ENCODE measurements at places on chromosomes 4 and X.

GRCh38 chrX:72396117-72396516, 90.4 kb upstream of the CITED1 start:
- H3K36me3 ChIP-seq, result no peaks in the 10 kb centered on the region
- no peaks in the 10 kb centered on the region for H3K4me1 ChIP-seq
- no peaks in the 10 kb centered on the region for H3K27me3 ChIP-seq
- H3K27ac ChIP-seq, result no peak overlapping the region
- no peak for DNase-seq
- no peak overlapping the region for H3K4me3 ChIP-seq

DNA sequence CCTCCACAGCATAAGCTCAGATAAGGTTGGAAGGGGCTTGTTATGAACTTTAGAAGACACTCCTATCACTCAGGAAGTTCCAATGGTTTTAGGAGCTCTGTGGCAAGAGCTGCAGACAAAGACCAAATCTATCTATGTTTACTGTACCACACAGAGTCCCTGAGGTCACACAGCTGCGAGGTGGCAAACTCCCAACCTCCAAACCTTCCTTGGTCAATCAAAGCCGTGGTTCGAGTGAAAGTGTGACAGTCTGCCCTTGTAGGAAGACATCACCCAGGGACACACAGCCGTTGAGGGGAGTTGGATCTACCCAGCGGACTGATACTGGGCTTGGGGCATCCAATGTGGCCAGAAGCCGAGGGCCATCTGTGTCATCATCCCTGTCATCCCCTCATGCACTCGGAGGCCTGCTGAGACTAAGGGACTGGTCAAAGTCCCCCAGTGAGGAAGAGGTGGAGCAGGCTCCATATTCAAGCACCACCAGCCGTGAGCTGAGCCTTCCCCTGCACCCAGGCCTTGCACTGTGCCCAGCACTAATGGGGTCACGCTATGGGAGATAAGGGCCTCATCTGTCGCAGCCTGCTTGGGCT, 26.8 kb downstream of the MAN2B2 start:
- peaks cover 89% of the 10 kb centered on the region for H3K36me3 ChIP-seq
- no peak for DNase-seq
- no peak overlapping the region for H3K27ac ChIP-seq
- no peaks in the 10 kb centered on the region for H3K27me3 ChIP-seq
- H3K4me1 ChIP-seq, result no peaks in the 10 kb centered on the region
- H3K4me3 ChIP-seq, result no peak overlapping the region

DNA sequence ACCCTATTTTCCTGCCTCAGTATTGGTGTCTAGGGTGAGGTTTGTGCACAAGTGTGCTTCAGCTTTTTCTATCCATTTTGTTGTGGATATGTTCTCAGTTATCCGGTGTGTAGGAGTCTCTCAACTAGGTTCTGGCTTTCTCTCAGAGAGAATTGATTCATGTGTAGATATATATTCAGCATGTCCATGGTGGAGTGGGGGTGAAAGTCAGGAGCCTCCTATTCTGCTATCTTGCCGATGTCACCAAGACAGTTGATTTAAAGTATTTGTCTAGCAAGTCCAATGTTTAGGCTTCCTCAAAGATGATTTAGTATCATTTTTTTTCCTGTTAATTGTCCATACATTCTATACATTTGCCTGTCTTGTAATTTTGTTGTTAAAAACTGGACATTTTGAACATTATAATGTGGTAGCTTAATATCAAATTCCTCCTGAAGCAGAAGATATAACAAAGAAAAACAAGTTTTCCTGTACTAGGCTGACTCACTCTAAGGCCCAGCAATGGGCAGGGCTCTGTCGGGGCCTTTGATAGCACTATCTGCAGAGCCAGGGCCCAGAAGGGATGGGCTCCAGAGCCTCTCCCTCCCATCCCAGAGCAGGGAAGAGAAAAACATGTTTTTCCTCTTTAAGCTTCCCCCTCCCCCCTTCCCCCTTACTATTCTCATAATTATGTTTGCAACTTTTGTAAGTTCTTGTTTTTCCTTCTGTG, 37.6 kb downstream of the GLUD2 start:
- no peak overlapping the region for H3K4me3 ChIP-seq
- H3K27ac ChIP-seq, result no peak overlapping the region
- no peaks in the 10 kb centered on the region for H3K36me3 ChIP-seq
- DNase-seq, result no peak
- H3K27me3 ChIP-seq, result no peaks in the 10 kb centered on the region

GRCh38 chrX:40015693-40016092, 82.1 kb downstream of the BCOR start:
- H3K36me3 ChIP-seq, result no peaks in the 10 kb centered on the region
- peaks cover 26% of the 10 kb centered on the region for H3K27me3 ChIP-seq
- peaks cover 6% of the 10 kb centered on the region for H3K4me1 ChIP-seq

DNA sequence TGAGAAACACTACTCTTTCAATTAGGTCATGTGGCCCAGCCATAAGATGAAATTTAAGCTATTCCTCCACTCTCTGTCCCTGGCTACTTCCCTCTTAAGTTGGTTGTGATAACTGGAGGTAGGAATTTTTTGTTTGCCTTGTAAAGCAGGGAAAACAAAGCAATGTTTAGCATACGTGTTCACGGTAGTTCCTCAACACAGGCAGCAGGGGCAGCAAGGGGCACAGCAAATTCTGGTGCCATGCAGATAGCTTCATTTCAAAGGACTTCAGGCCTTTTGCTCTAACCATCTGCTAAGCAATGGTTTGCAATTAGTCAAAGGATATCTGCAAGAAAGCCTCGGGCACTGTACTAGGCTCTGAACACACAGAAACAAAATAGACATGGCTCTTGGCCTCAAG, 330.2 kb downstream of the ZIC3 start:
- no peaks in the 10 kb centered on the region for H3K4me1 ChIP-seq
- no peak overlapping the region for H3K4me3 ChIP-seq
- no peak overlapping the region for H3K27ac ChIP-seq
- no peaks in the 10 kb centered on the region for H3K27me3 ChIP-seq

DNA sequence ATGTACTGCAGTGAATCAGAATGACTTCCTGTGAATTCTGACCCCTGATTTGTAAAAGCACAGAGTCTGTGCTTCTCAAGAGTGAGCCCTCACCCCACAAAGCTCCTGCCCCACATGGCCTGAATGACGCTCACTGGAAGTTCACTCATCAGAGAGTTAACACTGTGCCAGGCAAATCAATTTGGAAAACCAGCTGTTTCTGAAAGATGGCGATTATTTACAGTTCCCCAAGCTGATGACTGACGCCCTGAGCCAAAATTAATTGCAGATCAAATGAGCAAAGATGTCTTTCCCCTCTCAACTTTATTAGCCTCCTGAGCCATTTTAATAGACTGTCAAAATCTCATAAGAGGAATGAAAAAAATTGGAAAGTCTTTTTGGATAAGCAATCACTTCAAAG, 118.0 kb downstream of the SLC2A9 start:
- no peaks in the 10 kb centered on the region for H3K27me3 ChIP-seq
- DNase-seq, result no peak
- H3K36me3 ChIP-seq, result no peaks in the 10 kb centered on the region

- no peaks in the 10 kb centered on the region for H3K36me3 ChIP-seq
- no peak for DNase-seq
- H3K27ac ChIP-seq, result no peak overlapping the region
- H3K4me3 ChIP-seq, result no peak overlapping the region
- H3K4me1 ChIP-seq, result no peaks in the 10 kb centered on the region
Measured at GRCh38 chr4:6548201-6548881, 26.6 kb upstream of the MAN2B2 start.

DNA sequence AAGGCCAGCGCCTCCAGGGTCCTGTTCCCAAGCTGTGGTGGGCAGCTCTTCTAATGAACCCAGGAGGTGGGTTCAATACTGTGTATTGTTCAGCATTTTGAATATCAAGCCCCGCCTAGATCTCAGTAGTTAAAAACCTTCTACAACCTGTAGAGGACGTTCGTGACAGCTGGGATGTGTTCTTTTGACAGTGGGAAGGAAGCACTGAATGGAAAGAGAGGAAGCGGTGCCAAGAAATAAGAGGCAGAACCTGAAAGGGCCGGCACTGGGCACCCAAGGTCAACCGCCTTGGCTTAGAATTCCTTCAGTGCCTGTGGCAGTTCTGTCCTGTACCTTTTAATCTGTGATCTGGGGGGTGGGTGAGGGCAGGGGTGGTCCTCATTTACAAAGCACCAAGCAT, 73.1 kb downstream of the CC2D2A start:
- DNase-seq, result no peak
- peaks cover 5% of the 10 kb centered on the region for H3K4me1 ChIP-seq
- H3K27ac ChIP-seq, result no peak overlapping the region
- no peak overlapping the region for H3K4me3 ChIP-seq

- no peak for DNase-seq
- H3K27me3 ChIP-seq, result no peaks in the 10 kb centered on the region
- H3K27ac ChIP-seq, result no peak overlapping the region
- H3K4me1 ChIP-seq, result no peaks in the 10 kb centered on the region
- no peaks in the 10 kb centered on the region for H3K36me3 ChIP-seq
Measured at GRCh38 chrX:45360571-45360970, 159.9 kb upstream of the DIPK2B start.

GRCh38 chr4:165394275-165394674, 15.5 kb downstream of the CPE start:
- H3K36me3 ChIP-seq, result no peaks in the 10 kb centered on the region
- no peak overlapping the region for H3K27ac ChIP-seq
- DNase-seq, result no peak
- peaks cover 2% of the 10 kb centered on the region for H3K27me3 ChIP-seq
- no peak overlapping the region for H3K4me3 ChIP-seq

- H3K27ac ChIP-seq, result no peak overlapping the region
- no peaks in the 10 kb centered on the region for H3K4me1 ChIP-seq
- DNase-seq, result no peak
- H3K4me3 ChIP-seq, result no peak overlapping the region
- no peaks in the 10 kb centered on the region for H3K36me3 ChIP-seq
Measured at GRCh38 chr4:6633091-6633906, 7.2 kb upstream of the MRFAP1 start.

GRCh38 chr4:148514581-148514980, 72.4 kb upstream of the NR3C2 start:
- no peaks in the 10 kb centered on the region for H3K36me3 ChIP-seq
- H3K4me3 ChIP-seq, result no peak overlapping the region
- no peak overlapping the region for H3K27ac ChIP-seq

DNA sequence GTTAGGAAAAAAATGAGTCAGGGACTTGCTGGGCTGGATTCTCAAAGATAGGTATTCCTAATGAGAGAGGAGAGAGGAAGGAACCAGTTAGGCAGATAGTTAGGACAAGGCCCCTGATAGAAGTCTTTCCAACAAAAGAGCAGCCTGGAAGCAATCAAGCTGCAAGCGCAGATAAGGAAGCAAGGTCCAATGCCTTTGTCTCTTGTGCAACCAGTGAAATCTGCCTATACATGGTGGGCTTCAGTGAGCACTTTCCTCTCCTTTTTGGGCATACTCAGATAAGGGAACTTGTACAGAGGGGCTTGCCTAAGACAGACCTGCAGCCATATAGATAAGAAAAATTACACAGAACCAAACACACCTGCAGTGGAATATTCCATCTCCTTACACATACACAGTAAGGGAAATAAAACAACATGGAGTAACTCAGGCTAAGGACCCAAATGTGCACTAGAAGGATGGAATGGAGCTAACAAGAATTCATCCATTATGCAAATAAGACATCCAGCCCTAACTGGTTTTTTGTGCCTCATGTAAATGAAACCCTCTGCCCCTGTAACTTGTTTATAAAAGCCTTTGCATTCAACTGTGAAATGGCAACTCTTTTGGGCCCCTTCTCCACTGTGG, 68.8 kb downstream of the PCDH18 start:
- H3K27me3 ChIP-seq, result no peaks in the 10 kb centered on the region
- no peaks in the 10 kb centered on the region for H3K36me3 ChIP-seq
- H3K27ac ChIP-seq, result no peak overlapping the region

GRCh38 chrX:31280580-31280979, 208.7 kb upstream of the FTHL17 start:
- no peaks in the 10 kb centered on the region for H3K36me3 ChIP-seq
- no peak for DNase-seq
- no peak overlapping the region for H3K4me3 ChIP-seq
- no peak overlapping the region for H3K27ac ChIP-seq

DNA sequence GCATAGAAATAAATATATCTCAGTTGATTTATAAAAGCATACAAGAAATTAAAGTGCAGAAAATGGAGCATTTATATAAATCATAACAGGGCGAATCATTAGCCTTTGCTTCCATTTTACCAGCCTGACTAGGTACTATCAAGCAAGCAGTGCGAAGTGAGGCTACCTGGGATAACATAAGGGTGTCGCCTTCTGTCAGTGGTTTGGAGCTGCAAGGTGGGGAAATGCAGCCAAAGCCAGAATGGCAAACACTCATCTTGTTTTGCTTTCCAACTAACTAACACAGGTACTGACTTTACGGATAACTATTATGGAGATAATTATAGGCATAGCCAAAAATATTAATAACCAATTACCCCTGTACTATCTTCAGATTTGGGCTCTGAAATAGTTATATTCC, 1459.8 kb downstream of the RAPGEF2 start:
- no peak for DNase-seq
- no peak overlapping the region for H3K4me3 ChIP-seq

DNA sequence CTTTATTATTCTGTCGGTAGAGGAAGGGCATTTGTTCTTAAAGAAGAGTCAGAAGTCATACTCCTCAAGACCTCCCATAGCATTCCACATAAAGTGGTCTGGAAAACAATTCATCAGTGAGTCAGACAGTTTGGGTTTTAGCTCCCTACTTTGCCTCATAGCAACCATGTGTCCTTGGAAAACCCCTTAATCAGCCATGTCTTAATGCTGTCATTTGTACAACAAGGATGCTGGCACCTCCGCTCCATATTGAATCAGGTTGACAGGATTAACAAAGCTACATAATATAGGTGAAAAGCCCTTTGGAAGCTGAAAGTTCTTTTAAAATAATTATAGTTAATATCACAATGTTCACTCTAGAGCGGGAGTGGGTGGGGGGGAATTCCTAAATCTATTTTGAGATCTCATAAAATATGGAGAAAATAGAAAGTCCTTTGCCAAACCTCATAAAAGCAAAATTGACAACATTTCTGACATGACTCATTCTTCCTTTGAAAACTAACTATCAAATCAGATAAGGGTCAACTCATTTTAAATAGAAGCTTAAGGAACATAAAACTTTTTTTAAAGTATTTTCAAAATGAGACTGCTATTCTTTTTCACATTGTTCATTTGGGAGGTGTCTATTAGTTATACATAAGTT, 37.3 kb upstream of the GUCY1A1 start:
- no peak for DNase-seq
- no peak overlapping the region for H3K27ac ChIP-seq

- peak within 1 kb of the TSS; percentile 99 for H3K4me3 ChIP-seq
- no peaks in the 10 kb centered on the region for H3K36me3 ChIP-seq
- no peaks in the 10 kb centered on the region for H3K27me3 ChIP-seq
- peak; percentile 67 for DNase-seq
Measured at GRCh38 chrX:1537031-1537715, at the start of gene P2RY8. TSS of gene P2RY8 (minus strand) at chrX:1537185. CDS start at chrX:1466558, 70,627 bp downstream.

GRCh38 chrX:23118890-23119527, 119.2 kb downstream of the DDX53 start:
- no peaks in the 10 kb centered on the region for H3K4me1 ChIP-seq
- DNase-seq, result no peak
- no peak overlapping the region for H3K27ac ChIP-seq
- H3K27me3 ChIP-seq, result no peaks in the 10 kb centered on the region

GRCh38 chrX:142299406-142299805, 94.3 kb upstream of the MAGEC2 start:
- no peaks in the 10 kb centered on the region for H3K36me3 ChIP-seq
- no peaks in the 10 kb centered on the region for H3K4me1 ChIP-seq
- DNase-seq, result no peak
- no peaks in the 10 kb centered on the region for H3K27me3 ChIP-seq
- no peak overlapping the region for H3K27ac ChIP-seq

- no peaks in the 10 kb centered on the region for H3K36me3 ChIP-seq
- DNase-seq, result no peak
- H3K4me3 ChIP-seq, result no peak overlapping the region
- H3K27ac ChIP-seq, result no peak overlapping the region
Measured at GRCh38 chrX:131558562-131558961, 14.7 kb downstream of the OR13H1 start.

- no peak overlapping the region for H3K4me3 ChIP-seq
- peaks cover 25% of the 10 kb centered on the region for H3K36me3 ChIP-seq
- peaks cover 16% of the 10 kb centered on the region for H3K4me1 ChIP-seq
Measured at GRCh38 chr4:1904042-1904441, 32.8 kb downstream of the NSD2 start.

All from T-cell (primary cell).